Skeletal muscle cell (primary cell): ENCODE measurements at places on chromosomes 5 and 9.

DNA sequence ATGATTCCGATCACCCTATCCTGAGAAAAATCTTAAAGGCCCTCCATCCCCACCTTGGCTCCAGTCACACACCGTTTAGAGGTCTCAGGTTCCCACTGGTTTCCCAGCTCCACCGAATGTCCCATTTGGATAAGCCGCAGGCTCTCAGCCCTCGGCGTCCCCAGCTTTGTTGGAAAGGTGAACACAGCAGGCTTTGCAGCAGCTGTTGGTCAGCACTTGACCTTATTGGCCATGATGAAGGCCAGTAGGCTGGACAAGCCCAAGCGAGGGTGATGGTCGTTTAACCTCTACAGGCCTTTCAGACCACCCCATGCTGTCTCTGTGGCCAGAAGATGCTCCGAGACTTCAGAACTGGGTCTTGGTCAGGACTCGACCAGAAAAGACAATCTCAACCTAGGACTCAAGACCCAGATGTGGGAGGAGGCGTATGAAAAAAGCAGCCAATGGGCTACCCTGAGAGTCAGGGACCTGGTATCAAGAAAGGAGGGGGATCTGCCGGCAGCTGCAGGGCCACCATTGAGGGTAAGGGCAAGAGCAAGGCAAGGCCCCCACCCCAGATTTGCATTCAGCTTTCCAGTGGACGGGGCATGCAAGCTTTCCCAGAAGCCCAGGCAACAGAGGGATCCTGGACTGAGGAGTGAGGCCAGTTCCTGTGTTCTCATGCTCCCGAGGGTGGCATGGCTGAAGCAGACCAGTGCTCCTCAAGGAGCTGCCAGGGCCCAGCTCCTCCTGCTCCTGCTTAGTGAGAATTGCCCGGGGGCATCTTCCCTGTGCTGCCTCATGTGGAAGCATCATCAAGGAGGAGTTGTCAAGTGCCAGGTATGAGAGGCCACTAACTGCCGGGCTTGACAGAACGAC lies 13.4 kb downstream of the UBE2QL1 start:
- DNase-seq = no peak

GRCh38 chr9:135878528-135879236 lies 28.7 kb downstream of the CAMSAP1 start:
- DNase-seq = no peak

GRCh38 chr9:108565651-108566378 lies 290.0 kb downstream of the ACTL7B start:
- peak; percentile 58 for DNase-seq

- DNase-seq = no peak
These were observed 107.8 kb upstream of the ISL1 start for GRCh38 chr5:51275428-51275827.

- DNase-seq = no peak
These were observed 4.2 kb downstream of the SERINC5 start for GRCh38 chr5:80251636-80252035.

DNA sequence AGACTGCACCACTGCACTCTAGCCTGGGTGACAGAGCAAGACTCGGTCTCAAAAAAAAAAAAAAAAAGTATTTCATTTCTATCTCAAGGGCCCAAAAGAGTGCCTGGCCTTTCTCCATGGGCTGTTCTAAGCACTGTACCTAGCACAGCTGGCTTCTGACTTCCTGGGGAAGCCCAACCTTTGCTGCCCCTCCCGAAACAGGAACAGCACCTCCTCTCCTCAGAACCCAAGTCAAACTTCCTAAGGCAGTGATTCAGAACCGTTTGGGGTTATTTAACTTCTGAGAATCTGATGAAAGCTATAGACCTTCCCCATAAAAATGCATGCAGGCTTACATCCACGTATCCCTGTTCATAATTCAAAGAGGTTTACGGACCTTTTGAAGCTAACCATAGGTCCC lies 57.8 kb downstream of the NRG2 start:
- no peak for DNase-seq

DNA sequence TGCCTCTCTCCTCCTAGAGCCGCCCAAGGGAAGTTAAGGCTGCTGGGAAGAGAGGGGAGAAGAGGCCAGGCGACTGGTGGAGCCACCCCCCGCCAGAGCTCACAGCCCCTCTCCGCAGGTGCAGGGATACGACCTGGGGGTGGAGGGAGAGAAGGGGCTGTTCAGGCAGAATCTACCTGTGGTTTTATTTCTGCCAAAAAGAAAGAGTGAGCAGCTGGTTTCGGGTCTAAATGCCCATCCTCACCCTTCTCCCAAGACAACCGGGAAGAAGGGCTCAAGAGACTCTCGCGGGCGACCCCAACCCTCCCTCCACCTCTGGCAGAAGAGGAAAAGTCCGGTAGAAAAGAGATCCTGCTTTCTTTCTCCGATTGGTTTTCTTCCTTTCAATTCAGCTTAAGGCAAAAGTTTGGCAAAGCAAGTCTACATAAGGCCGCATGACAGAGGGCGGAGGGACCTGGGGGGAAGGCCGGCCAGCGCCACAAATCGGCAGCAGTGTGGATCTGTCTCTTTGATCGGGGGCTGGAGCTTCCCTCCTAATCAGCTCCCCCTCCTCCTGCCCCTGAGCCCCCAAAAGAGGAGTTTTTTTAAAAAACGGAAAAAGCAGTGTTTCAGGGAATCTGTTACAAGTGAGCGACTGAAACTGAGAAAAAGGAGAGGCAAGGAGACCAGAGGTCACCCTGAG lies 16.3 kb downstream of the FAM78A start:
- DNase-seq = no peak

GRCh38 chr9:13022756-13023155 lies 247.9 kb downstream of the LURAP1L start:
- DNase-seq = no peak

GRCh38 chr9:131873335-131873734 lies 133.5 kb upstream of the RAPGEF1 start:
- DNase-seq = no peak

DNA sequence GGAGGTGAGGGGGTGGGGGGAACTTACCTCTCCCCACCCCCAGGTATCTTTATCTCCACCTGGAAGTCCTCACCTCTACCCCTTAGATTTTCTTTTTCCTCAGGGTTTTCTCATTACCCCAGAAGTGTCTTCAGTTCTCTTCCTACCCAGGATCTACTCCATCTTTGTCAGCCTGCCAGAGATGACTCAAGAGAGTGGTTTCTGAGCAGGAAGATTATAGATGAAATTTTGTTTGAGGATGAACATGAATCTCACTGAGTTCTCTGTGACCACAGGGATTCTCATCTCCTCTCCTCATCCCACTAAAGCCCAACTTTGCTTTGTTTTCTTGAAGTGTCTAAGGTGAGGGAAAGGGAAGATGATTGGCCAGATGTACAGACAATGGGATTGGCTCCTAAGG lies 5.2 kb upstream of the HINT2 start:
- no peak for DNase-seq

DNA sequence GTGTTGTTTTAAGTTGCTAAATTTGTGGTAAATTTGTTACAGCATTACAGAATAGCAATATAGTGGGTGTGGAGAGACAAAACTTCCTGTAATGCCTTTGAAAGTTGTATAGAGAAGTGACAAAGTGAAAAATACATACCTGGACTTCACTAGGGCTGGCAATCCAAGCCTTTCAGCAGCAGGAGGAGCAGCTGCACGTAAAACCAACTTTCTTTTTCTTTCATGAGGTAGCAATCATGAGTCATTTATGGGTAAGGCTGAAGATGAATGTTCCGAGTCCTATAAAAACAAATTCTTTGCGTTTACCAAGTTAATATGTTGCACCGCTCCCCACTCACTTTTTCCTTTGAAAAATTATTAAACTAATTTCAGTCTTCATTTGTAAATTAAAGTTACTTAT lies 1138.2 kb downstream of the TAF11L14 start:
- peak; percentile 20 for DNase-seq

DNA sequence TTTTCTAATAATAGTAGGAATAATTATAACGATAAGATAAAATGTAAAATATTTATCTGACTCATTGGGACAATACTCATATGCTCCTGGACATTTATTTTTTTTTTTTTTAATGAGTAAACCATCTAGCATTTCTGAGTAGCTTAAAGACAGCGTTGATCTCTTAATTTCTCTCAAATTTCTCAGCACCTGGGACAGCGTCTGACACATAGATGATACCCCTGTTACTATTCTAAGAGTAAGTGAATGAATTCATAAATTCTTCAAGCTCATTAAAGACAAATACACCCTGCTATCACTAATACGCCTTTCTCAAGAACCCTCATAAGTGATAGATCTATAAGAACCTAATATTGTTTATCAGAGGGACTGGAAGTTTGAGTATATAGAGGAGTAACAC lies 12.0 kb upstream of the HTR4 start:
- no peak for DNase-seq

DNA sequence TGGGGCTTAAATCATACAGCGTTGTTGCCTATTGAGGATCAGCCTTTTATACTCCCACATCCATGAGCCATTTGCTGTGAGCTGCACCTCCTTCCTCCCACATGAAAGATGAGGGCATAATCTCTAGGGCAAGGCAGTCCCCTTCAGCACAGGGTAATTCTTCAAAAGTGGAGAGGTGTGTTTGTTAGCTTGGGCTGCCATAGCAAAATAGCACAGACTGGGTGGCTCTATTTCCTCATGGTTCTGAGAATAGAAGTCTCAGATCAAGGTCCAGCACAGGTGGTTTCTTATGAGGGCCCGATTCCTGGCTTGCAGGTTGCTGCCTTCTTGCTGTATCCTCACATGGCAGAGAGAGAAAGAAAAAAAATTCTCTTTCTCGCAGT lies 121.8 kb upstream of the SLC12A2 start:
- DNase-seq = no peak

GRCh38 chr5:170131235-170131634 lies 25.5 kb downstream of the FOXI1 start:
- no peak for DNase-seq

GRCh38 chr5:150771034-150771795 lies 7.3 kb upstream of the SMIM3 start:
- DNase-seq = no peak

DNA sequence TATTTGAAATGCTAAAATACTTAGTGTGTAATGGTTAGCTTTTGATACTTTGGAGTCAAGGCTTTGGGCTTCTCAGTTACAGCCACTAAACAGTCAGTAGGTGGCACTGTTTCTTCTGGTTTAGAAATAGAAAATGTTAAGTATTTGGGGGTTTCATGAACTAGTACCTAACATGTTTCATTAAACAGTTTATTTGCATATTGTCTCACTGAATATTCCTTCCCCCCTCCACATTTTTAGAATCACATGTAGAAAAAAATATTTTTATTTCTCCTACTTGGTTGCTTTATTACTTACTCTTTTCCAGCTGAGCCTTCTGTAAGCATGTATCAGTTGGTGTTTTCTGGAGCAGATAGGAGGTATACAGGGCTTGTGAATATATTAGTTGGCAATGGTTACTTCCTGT lies 48.0 kb downstream of the IPO11 start:
- no peak for DNase-seq

GRCh38 chr9:30120666-30121065 lies 2263.8 kb upstream of the ACO1 start:
- DNase-seq = no peak

DNA sequence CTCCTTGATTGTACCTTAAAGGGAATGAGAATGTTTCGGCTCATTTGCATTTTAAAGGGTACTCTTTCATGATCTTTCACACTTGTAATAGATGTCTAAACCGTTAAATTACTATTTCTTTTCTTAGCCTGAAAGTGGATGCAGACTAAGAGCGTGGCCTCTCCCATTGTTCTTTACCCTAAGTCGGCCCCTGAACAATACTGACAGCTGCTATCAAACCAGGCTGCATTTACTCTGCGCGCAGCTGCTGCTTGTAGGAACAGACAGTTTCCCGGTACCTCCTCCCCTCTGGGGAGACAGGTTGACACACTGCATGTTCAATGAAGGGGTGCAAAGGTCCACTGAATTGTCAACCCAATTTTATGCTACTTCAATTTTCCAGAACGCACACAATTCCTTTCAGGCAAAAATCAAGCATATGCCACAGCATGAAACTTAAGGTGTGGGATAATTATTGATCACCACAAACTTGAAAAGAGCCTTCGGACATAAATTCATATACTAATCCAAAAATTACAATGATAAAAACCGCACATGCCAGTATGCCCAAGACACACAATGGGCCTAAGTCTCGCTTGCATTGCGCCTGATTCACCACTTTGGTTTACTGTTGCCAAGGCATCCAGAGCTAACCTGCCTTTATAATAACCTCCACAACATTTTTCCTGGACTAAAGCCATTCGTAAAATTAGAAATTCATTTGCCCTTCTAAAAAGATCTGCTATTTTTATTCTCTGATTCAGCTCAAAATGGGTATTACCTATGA lies 39.7 kb downstream of the TLE1 start:
- no peak for DNase-seq

DNA sequence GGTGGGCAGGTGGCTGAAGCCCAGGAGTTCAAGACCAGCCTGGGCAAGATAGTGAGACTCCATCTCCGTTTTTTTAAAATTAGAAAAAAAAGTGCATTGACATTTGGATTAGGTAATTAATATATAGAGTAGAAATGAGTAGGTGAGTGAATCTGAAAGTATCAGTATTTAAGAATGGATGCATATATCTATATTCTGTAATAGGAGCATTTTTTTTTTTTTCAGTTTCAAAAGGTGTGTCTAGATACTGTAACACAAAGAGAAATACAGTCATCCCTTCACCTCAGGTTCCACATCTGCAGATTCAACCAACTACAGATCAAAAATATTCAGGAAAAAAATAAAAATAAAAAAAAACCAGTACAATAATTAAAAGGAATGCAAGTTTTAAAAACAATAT lies 50.8 kb downstream of the RBM27 start:
- no peak for DNase-seq

DNA sequence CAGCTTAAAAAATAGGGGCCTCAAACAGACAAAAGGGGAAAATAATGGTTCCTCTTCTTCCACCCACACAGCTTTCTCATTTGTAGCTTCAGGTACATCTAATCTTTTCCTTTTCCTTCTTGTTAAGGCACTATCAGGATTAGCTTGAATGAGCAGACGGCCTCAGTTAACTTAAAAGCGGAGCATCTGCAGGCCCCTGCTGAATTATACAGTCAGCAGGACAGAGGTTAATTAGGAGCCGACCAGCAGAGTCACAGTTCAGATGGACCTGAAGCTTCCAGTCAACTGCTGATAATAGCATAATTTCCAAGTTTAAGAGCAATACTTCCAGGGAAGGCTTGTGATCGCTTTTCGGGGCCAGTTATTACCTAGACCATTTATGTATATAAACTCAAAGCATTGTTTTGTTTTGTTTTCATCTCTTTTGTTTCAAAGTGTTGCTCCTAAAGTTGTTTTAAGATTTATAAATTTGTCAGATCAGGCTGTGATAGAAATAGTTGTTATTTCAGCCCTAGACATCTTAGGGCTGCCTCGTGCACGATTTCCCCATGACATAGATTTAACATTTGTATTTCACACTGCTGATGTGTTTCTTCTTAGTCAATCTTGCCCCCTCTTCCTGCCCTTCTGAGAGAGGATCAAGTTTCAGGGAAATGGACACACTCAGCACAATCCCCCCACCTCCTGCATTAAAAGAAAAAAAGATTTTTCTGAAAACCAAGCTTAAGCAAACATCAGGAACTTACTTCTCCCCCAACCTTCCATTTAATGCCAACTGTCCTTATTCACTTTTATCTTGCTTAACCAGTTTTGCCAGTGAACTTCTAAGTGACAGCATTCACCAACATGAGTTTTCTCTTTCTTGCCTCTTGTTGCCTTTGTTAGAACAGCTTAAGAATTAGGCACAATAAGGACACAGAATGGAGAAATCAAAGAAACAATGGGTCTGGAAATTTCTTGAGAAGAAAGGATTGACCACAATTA lies 449.8 kb downstream of the ARHGEF28 start:
- DNase-seq = no peak

- no peak for DNase-seq
These were observed 39.5 kb downstream of the FAM78A start for GRCh38 chr9:131236761-131237160.
